ENCODE measurements at places on chromosomes 2 and 18. TPM values are rescaled to one million over a fixed set of nuclear protein-coding genes. Genes with fewer than 3 reads are reported as not detected.
A peak's percentile ranks its signal among the peaks of the same experiment; 100 is the strongest.

CYP26B1 gene
- not detected for total RNA-seq

TMEM169 gene
- total RNA-seq, result 0.83 TPM

DNAH6 gene
- total RNA-seq, result under 0.01 TPM

CCL20 gene
- not detected for total RNA-seq

THUMPD2 gene
- total RNA-seq, result 4.8 TPM

DNA sequence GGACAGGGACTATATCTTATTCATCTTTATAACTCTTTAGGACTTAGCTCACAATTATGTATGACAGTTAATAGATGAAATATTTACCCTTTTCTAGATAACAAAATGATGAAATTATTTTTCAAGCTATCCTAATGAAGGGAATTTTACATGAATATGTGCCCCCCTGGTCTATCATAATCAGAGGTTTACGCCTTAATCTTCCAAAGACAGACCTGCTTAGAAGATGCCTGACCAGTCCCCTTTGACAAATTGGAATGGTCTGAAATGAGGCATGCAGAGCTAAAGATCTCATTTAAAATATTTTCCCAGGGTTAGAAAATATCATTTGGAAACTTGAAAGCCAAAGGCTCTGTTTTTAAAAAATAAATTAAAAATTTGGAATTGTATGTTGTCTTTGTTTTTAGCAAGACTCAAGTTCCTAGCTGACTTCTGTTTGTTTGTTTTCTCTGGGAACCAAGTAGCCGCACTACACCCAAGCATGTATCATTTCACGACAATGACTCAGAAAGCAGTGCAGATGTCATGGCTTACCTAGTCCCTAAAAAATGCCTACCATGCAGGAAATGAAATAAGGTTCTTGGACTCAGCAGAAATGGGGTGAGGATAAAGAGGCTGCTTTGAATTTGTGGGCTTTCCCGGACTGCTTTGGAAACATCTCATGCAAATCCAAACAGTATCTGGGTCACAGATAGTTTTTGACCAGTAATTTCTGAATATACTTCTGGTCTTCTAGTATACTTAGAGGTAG, 162.1 kb downstream of the ZEB2 start:
- peak; percentile 99 for DNase-seq

DNA sequence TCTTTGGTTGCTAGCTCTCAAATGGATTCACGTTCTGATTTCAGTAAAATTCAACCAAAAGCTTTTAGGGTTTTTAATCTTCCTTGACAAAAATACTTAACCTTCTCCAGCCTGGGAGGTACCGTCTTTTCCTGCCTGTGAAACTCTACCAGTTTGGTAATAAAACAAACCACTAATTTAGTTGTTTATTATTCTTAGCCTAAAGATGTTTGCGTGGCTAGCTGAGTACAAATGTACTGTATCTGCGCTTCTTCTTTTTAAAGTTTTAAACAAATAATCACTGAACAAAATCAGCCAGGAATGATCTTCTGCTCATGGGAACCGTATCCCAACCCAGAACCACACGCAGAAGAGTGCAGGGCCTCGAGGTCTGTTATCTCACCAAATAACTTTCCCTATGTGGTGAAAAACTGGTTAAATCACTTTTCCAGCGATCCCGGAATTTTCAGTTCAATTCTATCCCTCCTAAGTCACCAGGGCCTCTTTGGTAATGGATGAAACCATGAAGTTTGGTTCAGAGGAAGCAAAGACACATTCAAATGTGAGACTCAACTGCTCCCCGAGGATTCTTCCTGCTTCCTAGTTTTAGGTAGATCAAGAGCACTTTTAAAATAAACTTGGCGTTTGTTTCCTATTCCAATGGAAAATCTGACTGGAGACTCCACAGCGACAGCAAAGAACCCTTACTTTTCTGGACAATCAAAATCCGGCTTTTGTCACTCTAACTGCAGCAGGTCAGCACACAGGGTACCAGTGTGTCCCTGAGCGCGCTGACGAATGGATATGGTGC, 36.1 kb downstream of the BCL2 start:
- no peak for DNase-seq

GRCh38 chr2:182952741-182953450, 85.4 kb downstream of the NCKAP1 start:
- DNase-seq, result peak; percentile 82
